Astrocyte (in vitro differentiated cells and primary cell): ENCODE measurements at places on chromosomes 6 and 20. TPM values are rescaled to one million over a fixed set of nuclear protein-coding genes. Genes with fewer than 3 reads are reported as not detected.

- no peak for DNase-seq
- no peak overlapping the region for H3K27ac ChIP-seq
- H3K4me3 ChIP-seq = no peak overlapping the region
- H3K27me3 ChIP-seq = no peaks in the 10 kb centered on the region
- H3K4me1 ChIP-seq = no peaks in the 10 kb centered on the region
- no peaks in the 10 kb centered on the region for H3K36me3 ChIP-seq
Measured at GRCh38 chr20:22619272-22619671, 34.9 kb upstream of the FOXA2 start.

DNA sequence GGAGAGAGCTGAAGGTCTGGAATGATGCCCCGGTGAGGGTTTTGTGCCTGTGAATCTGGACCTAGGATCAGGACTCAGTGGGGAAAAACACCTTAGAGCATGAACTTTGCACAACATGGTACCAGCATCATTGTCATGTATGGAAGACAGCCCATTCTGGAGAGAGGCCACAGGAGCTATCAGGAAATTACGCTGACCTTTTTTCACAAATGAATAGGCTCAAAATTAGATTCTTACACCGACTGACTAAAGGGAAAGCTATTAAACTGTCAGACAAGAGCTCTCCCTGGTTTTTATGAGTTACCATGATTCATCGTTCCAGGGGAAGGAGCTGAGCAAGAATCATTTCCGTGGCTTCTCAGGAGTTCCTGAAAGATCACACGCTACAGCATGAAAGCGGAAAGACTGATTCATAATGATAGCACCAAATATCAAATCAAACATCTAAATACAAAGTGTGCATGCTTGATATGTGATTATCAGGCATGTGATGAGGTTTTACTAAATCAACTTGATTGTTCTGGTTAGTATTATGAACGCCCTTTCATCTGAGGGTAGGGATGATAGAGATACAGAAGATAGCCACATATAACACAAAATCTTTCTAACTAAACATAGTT is 224.9 kb upstream of the SMLR1 start:
- no peak overlapping the region for H3K4me3 ChIP-seq
- peak overlapping the region; percentile 97 for H3K27ac ChIP-seq
- H3K27me3 ChIP-seq = no peaks in the 10 kb centered on the region
- H3K4me1 ChIP-seq = peaks cover 40% of the 10 kb centered on the region
- DNase-seq = peak; percentile 99

DNA sequence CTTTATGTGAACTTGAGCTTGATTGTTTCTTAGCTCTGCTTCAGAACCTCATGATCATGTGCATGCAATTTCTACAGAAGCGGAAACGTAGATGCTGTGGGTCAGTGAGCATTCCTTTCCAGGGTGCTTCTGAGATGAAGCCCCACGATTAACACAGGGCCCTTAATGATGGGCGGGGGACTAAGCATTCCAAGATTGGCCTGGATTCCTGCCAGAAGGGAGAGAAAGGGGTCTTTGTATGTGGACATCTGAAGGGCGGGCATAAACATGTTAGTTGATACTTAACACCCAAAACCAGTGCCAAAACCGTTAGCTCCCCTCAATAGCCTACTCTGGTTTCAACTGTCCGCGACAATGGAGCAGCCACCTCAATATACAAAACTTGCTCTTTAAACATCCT is 46.9 kb upstream of the POU3F2 start:
- H3K27me3 ChIP-seq = peaks cover 2% of the 10 kb centered on the region
- no peak overlapping the region for H3K27ac ChIP-seq
- no peak overlapping the region for H3K4me3 ChIP-seq
- DNase-seq = no peak
- H3K4me1 ChIP-seq = no peaks in the 10 kb centered on the region
- H3K36me3 ChIP-seq = no peaks in the 10 kb centered on the region

The TPX2 gene
- total RNA-seq = 31.7 and 41.6 TPM in 2 replicates
